ENCODE measurements at places on chromosomes 7 and 10. TPM values are rescaled to one million over a fixed set of nuclear protein-coding genes. Genes with fewer than 3 reads are reported as not detected.

DNA sequence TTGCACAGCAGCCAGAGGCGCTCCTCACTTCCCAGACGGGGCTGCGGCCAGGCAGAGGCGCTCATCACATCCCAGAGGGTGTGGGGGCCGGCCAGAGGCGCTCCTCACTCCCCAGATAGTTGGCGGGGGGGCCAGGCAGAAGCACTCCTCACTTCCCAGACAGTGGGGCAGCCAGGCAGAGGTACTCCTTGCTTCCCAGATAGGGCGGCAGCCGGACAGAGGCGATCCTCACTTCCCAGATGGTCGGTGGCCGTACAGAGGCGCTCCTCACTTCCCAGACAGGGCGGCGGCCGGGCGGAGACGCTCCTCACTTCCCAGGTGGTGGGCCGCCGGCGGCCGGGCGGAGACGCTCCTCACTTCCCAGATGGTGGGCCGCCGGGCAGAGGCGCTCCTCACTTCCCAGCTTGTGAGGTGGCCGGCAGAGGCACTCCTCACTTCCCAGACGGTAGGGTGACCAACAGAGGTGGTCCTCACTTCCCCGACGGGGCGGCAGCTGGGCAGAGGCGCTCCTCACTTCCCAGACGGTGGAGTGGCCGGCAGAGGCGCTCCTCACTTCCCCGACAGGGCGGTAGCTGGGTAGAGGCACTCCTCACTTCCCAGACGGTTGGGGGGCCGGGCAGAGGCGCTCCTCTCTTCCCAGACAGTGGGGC is 26.5 kb downstream of the CCNY start:
- H3K36me3 ChIP-seq, result no peaks in the 10 kb centered on the region
- H3K27ac ChIP-seq, result no peak overlapping the region
- H3K4me3 ChIP-seq, result no peak overlapping the region
- no peaks in the 10 kb centered on the region for H3K27me3 ChIP-seq
- DNase-seq, result no peak

DNA sequence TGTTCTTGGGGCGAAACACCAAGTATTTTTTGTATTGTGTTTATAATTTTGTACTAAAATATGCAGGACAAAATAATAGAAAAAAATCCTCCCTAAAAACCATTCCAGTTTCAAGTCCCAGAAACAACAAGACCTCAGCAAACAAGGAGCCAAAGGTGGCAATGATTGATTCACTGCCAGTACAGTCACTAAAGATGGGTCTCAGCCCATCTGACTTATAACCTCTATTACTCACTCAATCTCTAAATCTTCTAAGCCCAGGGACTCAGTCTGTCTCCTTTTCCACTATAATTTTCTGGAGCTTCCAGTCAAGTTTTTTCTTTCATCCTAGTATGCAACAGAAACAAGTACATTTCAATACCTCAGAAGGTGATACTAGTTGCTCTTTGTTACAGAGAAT is 33.3 kb downstream of the SNX13 start:
- H3K27me3 ChIP-seq, result no peaks in the 10 kb centered on the region
- peaks cover 5% of the 10 kb centered on the region for H3K36me3 ChIP-seq
- no peak overlapping the region for H3K4me3 ChIP-seq
- H3K4me1 ChIP-seq, result peaks cover 29% of the 10 kb centered on the region
- no peak overlapping the region for H3K27ac ChIP-seq

GRCh38 chr10:21993360-21994001 is 10.0 kb downstream of the DNAJC1 start:
- no peak overlapping the region for H3K27ac ChIP-seq
- DNase-seq, result no peak
- H3K36me3 ChIP-seq, result no peaks in the 10 kb centered on the region

GRCh38 chr10:91891125-91892001 is 17.9 kb downstream of the FGFBP3 start:
- H3K36me3 ChIP-seq, result peaks cover 3% of the 10 kb centered on the region
- no peak overlapping the region for H3K27ac ChIP-seq
- H3K4me1 ChIP-seq, result peaks cover 8% of the 10 kb centered on the region
- DNase-seq, result no peak

GRCh38 chr10:109851616-109852474 is 71.5 kb downstream of the XPNPEP1 start:
- H3K4me1 ChIP-seq, result peaks cover 14% of the 10 kb centered on the region
- no peaks in the 10 kb centered on the region for H3K36me3 ChIP-seq
- H3K4me3 ChIP-seq, result peak overlapping the region; percentile 14
- H3K27ac ChIP-seq, result peak overlapping the region; percentile 47
- DNase-seq, result no peak

GRCh38 chr10:50033481-50033880 is 34.3 kb upstream of the WASHC2A start:
- peaks cover 6% of the 10 kb centered on the region for H3K27me3 ChIP-seq
- no peak for DNase-seq
- no peaks in the 10 kb centered on the region for H3K36me3 ChIP-seq

- no peaks in the 10 kb centered on the region for H3K27me3 ChIP-seq
- no peak overlapping the region for H3K4me3 ChIP-seq
- H3K27ac ChIP-seq, result no peak overlapping the region
- H3K4me1 ChIP-seq, result peaks cover 24% of the 10 kb centered on the region
- peak; percentile 84 for DNase-seq
Measured at GRCh38 chr7:100563809-100564400, 9.8 kb downstream of the SAP25 start.

DNA sequence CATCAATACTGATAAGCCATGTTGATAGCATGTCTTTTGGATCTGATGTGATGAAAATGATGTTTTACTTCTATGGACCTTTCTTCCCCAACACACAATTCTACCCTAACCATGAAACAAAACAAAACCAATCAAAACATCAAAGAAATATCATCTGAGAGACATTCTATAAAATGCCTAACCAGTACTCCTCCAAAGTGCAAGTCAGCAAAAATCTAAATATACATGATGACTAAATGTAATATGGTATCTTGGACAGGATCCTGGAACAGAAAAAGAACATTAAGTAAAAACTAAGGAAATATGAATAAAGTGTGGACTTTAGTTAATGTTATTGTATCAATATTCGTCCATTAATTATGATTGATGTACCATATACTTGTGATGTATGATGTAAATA is 625.1 kb downstream of the MAGI2 start:
- H3K4me3 ChIP-seq, result no peak overlapping the region
- H3K36me3 ChIP-seq, result no peaks in the 10 kb centered on the region
- H3K4me1 ChIP-seq, result no peaks in the 10 kb centered on the region
- H3K27ac ChIP-seq, result no peak overlapping the region

DNA sequence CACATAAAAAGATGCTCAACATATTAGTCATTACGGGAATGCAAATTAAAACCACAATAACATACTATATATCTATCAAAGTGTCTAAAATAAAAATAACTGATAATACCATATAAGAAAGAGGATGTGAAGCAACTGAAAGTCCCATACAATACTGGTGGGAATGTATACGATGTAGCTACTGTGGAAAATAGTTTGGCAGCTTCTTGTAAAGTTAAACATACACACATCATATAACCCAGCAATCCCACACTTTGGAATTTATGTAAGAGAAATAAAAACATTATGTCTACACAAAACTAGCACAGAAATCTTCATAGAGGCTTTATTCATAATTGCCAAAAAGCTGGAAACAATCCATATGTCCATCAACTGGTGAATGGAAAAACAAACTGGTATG is 10.5 kb upstream of the COMMD3 start:
- H3K4me1 ChIP-seq, result peaks cover 15% of the 10 kb centered on the region
- H3K4me3 ChIP-seq, result no peak overlapping the region
- no peak overlapping the region for H3K27ac ChIP-seq
- H3K27me3 ChIP-seq, result peaks cover 12% of the 10 kb centered on the region

GRCh38 chr7:14850039-14850438 is 52.5 kb downstream of the DGKB start:
- DNase-seq, result no peak
- H3K27ac ChIP-seq, result peak overlapping the region; percentile 27
- H3K4me1 ChIP-seq, result no peaks in the 10 kb centered on the region
- H3K4me3 ChIP-seq, result no peak overlapping the region
- no peaks in the 10 kb centered on the region for H3K27me3 ChIP-seq

DNA sequence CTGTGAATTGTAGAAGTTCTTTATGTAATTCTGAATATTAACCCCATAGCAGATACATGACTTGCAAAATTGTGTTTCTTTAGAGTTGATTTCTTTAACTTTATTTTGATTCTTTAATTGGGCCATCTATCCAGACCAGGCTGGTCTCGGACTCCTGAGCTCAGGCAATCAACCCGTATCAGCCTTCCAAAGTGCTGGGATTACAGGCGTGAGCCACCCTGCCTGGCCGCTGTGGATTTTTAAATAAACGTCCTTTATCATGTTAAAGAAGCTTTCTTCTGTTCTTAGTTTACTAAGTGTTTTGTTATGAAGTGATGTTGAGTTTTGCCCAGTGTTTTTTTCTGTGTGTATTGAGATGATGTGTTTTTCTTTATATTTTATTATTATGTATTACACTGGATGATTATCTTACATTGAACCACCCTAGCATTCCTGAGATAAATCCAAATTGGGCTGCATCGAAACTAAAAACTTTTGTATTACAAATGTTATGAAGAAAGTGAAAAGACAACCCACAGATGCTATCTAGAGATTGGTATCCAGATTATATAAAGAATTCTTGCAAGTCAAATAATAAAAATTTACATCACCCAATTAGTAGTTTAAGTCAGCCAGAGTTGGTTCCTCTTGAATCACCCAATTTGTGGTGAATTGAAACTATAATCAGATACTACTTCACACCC is 118.1 kb downstream of the TPST1 start:
- H3K36me3 ChIP-seq, result peaks cover 4% of the 10 kb centered on the region
- H3K4me1 ChIP-seq, result no peaks in the 10 kb centered on the region
- no peak overlapping the region for H3K4me3 ChIP-seq
- no peaks in the 10 kb centered on the region for H3K27me3 ChIP-seq

GRCh38 chr7:2640846-2641316 is 9.1 kb downstream of the TTYH3 start:
- DNase-seq, result no peak
- H3K36me3 ChIP-seq, result no peaks in the 10 kb centered on the region
- H3K27me3 ChIP-seq, result no peaks in the 10 kb centered on the region
- peaks cover 17% of the 10 kb centered on the region for H3K4me1 ChIP-seq
- no peak overlapping the region for H3K27ac ChIP-seq

The ZEB1 gene
- 45.4 TPM for total RNA-seq

The MYL10 gene
- total RNA-seq, result not detected

The ACBD7 gene
- 5.5 TPM for total RNA-seq

The HOXA4 gene
- not detected for total RNA-seq

The AIFM2 gene
- 7.2 TPM for total RNA-seq

The INTS15 gene
- 33.4 TPM for total RNA-seq

The INMT gene
- not detected for total RNA-seq

The VPS26A gene
- 39.0 TPM for total RNA-seq

The SKAP2 gene
- 22.4 TPM for total RNA-seq

The GFRA1 gene
- not detected for total RNA-seq

Measured in activated T-cell treated with anti-CD3 and anti-CD28 coated beads, Interleukin-2, amount 50 U/mL, for 72 hours (primary cell).